ENCODE measurements at places on chromosomes 6 and 20.

DNA sequence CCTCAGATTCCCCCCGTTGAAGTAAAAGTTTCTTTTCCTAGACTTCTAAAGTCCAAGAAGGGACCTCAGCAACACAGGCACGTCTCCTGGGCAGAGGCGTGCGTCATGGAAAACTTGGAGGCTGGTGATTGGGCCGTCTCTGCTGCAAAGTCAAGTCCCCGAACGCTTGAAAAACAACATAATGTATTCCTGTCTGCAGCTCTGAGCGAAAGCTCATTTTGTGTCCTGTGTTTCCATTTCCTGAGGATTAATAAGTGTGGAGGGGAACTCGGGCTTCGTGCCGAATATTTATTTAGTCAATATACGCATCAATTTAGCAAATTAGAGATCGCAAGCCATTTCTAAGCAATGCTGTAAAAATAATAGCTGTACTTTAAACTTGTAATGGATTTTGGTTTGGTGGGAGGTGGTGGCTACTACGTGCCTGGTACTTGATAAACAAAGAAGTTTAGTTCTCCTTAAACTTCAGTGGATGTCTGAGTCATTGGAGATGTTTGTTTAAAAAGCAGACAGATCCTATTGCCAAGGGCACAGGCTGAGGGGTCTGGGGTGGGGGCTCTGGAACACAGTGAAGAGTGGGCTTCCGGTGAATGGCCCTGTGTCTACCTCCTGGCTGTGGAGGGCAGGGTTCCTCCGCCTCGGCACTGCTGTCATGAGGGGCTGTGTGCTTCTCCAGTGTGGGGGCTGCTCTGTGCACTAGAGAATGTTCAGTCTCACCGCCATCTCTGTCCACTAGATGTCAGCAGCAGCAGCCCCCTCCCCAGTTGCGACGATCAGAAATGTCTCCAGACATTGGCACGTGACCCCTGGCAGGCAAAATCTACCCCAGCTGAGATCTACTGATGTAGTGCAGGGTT is 21.8 kb downstream of the PCK1 start:
- no peak for DNase-seq

DNA sequence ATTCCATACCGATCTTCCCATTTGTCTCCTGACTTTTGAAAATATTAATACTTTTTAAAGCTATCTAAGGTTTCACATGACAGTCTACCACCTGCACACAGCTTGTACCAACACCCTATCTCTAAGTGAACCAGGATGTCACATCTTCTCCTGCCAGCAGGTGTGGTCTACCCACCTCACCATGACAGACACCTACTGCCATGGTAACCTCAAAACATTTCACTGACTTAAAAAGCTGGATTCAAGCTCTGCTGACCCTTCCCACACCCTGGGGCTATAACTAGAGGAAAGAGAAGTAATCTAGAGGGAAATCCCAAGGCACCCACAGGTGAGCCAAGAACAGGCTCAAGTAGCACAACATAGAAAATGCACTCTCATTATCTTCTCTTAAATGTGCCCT is 1.2 kb downstream of the SLC17A3 start:
- no peak for DNase-seq

GRCh38 chr20:15655295-15655874 is 917.9 kb downstream of the KIF16B start:
- no peak for DNase-seq

- no peak for DNase-seq
These were observed 148.3 kb upstream of the STXBP5 start for GRCh38 chr6:147055821-147056392.

GRCh38 chr6:62283365-62283764 is 2.7 kb downstream of the KHDRBS2 start:
- no peak for DNase-seq

DNA sequence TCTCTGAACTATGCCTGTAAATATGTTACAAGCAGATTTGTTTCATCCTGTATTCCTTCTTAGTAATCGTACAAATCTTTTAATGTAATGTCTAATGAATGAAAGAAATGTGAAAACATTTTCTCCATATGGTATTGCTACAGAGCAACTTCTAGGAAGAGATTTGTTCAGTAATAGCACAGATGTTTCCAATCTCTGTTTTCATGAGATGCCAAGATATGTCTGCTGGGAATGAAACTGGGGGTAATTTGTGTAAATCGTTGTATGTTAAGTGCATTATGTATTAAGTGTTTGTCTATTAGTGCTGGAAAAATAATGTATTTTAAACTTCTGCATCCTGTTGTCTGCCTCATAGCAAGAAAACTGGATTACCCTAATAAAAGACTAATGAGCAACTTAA is 722.2 kb upstream of the EYS start:
- DNase-seq: no peak
